ENCODE measurements at places on chromosomes 12 and 14.

DNA sequence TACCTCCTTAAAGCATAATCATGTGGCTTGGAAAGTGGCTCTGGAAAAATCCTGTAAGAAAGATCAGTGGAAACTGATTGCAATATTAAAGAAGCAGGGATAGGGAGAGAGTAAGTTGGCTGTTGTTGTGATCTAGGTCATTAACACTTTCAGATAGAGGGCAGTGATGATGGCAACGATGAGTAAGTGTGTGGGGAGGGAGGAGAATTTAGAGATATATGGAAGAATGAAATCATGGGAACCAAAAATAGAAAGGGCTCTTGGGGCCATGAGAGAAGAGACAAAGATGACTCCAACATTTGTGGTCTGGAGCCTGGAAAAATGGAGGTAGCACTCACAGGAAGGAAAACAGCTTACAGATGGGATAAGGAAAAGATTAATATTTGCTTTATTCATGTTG lies 23.3 kb downstream of the SNRPF start:
- DNase-seq, result no peak

DNA sequence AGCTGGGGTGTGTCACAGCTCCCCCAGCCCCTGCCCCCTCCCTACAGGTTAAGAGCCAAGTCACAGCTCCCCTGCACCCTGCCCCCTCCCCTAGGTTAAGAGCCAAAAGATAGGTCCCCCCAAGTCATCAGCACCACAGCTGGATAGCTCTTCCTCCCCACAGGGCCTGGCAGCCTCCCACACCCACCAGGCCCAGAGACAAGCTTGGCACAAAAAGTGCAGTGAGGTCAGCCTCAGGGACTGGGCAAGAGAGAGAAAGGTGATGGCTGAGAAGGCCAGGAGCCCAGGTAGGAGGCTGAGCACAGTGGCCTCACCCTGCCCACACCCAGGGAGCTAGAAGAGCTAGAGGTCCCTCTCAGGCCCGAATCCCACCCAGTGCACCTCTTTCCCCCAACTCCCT lies 8.7 kb downstream of the ITGA7 start:
- no peak for DNase-seq

DNA sequence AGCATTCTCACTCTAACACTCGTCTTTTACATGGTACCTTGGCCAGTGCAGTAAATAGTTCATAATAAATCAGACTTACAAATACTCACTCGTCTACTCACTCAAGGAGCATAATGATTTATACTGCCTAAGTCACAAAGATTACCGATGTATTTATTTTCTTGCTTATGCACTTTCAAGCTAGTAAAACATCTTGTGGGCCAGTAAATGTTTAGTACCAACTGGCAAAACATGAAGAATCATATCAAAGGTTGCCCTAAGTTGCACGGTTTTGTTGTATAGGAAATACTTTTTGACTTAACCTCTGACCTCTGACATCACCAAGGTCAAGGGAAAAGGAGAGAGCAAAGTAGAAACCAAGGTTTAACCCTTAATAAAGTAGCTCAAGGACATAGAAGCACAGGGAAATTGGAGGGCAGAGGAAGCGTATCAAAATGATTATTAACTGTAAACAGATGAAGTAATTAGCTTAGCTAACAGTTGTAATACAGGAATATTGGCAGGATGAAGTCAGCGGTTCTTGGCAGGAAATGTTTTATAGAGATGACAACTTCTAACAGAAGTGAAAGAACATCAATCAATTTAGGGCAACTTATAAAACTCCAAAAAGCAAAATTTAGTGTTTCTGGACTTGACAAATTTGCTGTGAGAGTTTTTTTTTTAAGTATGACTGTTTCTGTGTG lies 131.9 kb downstream of the HMGA2 start:
- DNase-seq, result no peak

DNA sequence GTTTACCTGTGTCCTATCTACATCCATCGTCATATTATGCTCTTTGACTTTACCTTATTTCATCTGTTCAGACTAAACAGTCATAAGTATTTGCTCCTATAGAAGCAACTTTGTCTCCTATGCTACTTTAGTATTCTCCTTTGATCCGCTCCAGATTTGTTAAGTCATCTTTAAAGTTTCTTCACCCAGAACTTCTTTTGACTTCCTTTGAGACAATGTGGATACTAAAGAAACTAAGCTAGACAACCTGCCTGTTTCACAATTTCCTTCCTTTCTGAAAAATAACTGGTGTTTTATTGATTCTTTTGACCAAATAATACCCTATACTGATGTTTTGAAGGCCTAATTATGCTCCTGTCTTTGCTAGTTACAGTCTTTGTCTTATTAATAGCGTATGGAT lies 30.0 kb upstream of the LRRK2 start:
- DNase-seq, result no peak

DNA sequence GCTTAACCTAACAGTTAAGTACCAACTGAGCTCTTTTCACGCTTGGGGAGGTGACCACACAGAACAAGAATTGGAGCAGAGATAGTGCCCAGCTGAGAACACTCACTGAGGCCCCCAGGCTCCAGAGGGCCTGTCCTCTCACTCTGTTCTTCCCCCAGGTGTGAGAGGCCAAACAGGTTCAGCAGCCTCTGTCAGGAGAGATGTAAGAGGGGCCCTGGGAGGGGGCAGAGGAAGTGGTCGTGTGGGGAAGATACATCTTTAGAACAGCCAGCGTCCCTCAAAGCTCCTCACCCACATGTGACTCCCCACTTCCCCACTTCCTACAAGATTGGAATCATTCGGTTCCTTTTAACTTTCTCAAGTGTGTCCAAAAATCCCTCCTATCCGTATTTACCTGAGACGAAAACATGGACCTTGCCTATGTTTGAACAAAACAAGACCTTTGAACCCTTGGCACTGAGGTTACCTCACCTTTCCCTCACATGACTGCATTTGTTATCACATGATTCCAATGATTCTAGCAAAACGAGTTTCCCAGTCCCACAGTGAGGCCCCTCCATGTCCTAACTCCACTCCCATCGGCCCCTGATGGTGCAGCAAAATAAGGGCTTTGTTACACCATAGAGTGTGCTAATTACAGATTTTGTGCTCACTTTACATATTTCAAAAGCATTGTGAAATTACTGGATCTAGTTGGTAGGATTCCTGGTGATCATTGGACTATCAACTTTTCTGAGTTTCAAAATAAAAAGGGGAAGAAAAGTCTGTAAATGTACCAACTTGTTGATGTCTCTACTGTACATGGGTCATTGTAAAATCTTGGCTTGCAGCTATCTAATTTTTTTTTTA lies 40.0 kb upstream of the PAPOLA start:
- DNase-seq, result no peak

GRCh38 chr12:72246370-72246769 lies 25.8 kb upstream of the TRHDE start:
- no peak for DNase-seq

GRCh38 chr12:24116548-24116947 lies 167.1 kb upstream of the SOX5 start:
- DNase-seq, result no peak

GRCh38 chr12:2642176-2642892 lies 152.4 kb upstream of the FKBP4 start:
- no peak for DNase-seq

GRCh38 chr14:22492622-22493542 lies 96.1 kb downstream of the DAD1 start:
- no peak for DNase-seq

- no peak for DNase-seq
Measured at GRCh38 chr12:108357834-108358579, 18.9 kb upstream of the CMKLR1 start.

DNA sequence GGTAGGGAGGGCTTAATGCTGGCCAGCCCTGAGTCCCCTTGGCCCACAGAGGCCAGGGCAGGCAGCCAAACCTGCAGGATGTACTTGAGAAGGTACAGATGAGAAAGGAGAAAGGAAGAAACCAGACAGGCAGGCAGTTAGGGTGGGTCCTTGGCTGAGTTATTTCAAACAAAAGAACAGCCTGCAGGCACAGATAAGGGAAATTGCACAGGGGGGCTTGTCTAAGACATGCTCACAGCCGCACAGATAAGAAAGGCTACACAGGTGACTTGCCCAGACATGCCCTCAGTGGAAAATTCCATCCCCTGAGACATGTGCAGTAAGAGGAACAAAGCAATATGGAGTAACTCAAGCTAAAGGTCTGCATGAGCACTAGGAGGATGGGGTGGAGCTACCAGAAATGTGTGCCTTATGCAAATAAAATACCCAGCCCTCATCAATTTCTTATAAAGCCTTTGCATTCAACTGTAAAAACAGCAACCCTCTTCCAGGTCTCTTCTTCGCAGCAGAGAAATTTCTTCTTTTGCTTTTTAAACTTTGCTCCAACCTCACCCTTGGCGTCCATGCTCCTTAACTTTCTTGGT lies 158.2 kb upstream of the RGS6 start:
- no peak for DNase-seq

GRCh38 chr12:13268581-13268980 lies 72.1 kb downstream of the EMP1 start:
- DNase-seq, result no peak

- no peak for DNase-seq
Measured at GRCh38 chr12:9346866-9347327, 138.7 kb upstream of the PZP start.

DNA sequence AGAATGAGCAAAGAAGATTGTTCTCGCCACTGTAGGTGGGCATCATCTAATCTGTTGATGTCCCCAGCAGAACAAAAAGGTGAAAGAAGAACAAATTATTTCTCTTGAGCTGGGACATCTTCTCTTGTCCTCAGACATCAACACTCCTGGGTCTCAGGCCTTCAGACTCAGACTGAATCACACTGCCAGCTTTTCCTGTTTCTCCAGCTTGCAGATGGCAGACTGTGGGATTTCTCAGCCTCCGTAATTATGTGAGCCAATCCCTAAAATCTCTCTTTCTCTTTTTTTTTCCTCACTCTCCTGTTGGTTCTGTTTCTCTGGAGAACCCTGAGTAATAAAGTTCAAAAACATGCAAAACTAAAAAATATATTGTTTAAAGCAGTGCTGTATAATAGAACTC lies 3.7 kb upstream of the TMPRSS12 start:
- DNase-seq, result no peak

Data from stimulated activated CD8-positive, alpha-beta memory T cell treated with anti-CD3 and anti-CD28 coated beads, Interleukin-7, amount 100 ng/mL, for 24 hours (primary cell).